ENCODE measurements at places on chromosomes 11 and 22.

DNA sequence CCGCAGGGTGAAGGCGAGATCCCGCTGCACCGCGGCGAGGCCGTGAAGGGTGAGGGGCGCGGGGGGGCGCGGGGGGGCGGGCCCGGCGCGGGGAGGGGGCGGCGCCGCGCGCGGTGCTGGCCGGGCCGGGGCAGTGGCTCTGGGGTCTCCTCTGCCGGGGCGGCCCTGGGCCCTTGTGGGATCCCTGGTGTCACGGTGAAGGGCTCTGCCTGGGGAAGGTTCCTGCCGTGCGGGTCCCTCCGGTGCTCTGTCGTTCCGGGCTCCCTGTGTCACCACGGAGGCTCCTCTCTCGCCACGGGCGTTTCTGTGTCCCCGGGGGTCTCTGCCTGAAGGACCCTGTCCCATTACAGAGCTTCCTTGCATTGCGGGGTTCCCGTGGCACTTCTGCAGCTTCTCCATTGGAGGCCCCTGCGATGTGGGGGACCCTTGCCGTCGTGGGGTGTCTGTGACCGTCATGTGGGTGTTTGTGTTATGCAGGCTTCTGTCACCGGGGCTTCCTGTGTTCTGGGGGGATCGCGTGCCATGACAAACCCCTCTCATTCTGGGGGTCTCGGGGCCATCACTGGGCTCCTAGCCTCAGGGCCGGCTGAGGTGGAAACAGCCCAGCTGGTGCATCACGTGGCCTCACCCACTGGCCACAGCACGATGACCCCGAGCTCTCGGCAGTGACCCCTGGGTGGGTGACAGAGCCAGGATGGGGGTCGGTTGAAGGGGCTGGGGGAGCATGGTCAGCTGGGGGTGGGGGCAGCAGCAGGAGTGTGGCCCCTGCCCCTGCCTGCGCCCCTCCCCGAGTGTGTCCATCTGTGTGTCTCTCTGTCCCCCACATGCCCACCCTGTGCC, 25.3 kb downstream of the SHANK3 start:
- no peak for DNase-seq

GRCh38 chr11:37995886-37996285, 1397.8 kb upstream of the RAG2 start:
- no peak for DNase-seq

DNA sequence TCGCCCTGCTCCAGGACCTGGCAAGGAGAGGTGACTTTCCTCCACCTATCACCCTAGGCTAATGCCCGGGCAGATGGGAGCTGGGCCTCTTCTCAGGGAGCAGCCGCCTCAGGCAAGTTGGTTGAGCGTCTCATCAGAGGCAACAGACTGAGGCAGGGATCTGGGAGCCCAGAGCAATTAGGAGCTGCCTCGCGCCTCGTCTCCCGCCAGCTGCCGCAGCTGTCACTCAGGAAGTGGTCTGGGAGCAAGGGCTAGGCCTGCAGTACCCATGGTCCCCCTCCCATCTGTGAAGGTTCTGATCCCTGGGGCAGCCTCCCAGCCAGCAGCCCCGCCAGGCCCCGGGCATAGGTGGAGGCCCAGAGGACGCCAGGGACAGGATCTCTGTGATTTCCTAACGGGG, 4.6 kb upstream of the CABP7 start:
- no peak for DNase-seq

GRCh38 chr11:69489031-69489745, 7.7 kb downstream of the LINC01488 start:
- no peak for DNase-seq

- DNase-seq = no peak
Measured at GRCh38 chr11:114317787-114318137, 21.6 kb downstream of the NNMT start.

- DNase-seq = no peak
Measured at GRCh38 chr22:22682196-22682595, 37.8 kb downstream of the GGTLC2 start.

GRCh38 chr22:26330971-26331625, 98.0 kb upstream of the ASPHD2 start:
- no peak for DNase-seq

DNA sequence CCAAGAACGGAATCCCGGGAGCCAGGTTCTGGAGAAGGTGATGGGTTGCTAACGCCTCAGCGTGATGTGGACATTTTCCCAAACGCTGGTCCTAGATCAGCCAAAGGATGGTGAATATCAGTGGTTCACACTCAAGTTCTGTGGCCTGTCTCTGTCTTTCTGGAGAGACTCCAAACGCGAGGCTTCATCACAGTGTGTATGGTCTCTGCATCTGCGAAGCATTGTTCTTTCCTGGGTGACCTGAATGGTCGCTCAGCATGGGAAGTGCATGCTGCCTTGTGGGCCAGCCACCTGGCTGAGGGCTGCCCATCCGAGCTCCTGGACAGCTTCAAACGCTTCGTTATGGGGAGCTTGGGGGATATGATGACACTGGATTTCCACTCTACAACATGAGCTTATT, 810.0 kb downstream of the TBC1D22A start:
- no peak for DNase-seq

DNA sequence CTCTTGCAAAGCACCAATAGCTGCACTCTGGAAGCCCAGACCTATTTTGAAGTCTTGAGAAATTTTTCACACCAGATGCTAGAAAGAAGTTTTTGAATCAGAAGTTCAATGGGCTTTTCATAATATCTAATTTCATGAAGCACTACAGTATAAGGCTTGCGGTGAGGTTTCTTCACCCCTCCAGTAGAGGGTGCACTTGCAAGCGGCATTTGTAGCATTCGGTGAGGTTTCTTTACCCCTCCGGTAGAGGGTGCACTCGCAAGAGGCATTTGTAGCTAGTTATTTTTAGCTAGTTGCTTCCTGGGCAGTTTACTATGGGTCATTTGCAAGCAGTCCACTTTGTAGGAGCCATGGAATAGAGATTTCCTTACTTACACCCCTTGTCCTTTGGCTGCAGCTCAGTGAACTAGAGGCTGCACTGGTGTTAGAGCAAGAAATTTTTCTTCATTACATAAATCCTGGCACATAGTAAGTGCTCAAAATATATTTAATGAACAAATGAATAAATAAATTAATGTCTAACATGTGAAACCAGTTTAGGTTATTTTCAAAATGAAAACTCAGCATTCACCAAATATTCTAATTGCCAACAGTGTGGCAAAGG, 7.8 kb upstream of the NOX4 start:
- DNase-seq = no peak

- DNase-seq = no peak
Measured at GRCh38 chr11:9774591-9775397, 110.9 kb downstream of the SWAP70 start.

All from esophagus squamous epithelium (tissue), 5 donors.